ENCODE measurements at places on chromosomes 1 and 21.

GRCh38 chr1:219713981-219714381 lies 101.1 kb upstream of the ZC3H11B start:
- DNase-seq, result no peak

- no peak for DNase-seq
Observed at GRCh38 chr1:85935234-85935633, 221.3 kb downstream of the COL24A1 start.

GRCh38 chr21:44420416-44421205 lies 34.7 kb upstream of the LRRC3 start:
- DNase-seq, result no peak

DNA sequence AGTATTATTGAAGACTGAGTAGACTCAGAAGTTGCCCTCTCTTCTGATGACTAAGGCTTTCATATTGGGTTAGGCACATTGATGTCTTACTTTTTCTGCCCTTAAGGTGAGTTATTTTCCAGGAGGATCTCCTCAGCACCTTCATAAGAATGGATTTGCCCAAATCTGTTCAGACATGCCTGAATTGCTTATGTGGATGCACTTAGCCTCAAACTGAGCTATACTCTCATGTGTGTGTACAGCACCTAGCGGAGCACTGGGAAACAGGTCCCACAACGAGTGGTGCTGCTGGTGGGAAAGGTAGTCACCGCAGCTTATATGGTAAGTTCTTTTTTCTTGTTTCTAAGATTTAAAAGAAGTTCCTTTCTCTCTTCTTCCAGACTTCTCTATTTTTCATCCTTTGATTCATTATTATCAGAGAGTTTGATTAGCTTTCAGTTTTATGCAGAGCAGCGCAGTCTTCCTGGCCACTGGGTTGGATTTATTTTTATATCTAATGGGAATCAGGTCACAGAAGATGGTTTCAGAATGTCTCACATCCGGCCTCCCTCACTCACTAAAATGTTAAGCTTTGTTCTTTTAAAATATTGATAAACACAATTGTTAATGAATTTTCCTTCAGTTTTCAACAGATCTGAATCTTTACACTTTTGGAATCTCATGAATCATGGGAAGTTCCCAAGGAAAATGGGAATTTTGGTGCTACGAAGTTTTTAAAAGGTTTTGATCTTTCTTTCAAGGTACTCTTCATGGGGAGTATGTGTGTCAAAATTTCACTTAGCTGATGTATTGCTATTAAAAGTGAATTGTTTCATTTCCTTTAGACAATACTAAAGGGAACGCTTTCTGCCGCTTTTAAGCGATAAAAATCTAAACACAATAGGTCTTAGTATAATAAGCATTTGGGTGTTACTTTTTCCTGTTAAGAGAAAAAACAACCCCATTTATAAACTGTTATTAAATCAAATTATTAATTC lies 58.5 kb downstream of the EXTL2 start:
- DNase-seq, result no peak

DNA sequence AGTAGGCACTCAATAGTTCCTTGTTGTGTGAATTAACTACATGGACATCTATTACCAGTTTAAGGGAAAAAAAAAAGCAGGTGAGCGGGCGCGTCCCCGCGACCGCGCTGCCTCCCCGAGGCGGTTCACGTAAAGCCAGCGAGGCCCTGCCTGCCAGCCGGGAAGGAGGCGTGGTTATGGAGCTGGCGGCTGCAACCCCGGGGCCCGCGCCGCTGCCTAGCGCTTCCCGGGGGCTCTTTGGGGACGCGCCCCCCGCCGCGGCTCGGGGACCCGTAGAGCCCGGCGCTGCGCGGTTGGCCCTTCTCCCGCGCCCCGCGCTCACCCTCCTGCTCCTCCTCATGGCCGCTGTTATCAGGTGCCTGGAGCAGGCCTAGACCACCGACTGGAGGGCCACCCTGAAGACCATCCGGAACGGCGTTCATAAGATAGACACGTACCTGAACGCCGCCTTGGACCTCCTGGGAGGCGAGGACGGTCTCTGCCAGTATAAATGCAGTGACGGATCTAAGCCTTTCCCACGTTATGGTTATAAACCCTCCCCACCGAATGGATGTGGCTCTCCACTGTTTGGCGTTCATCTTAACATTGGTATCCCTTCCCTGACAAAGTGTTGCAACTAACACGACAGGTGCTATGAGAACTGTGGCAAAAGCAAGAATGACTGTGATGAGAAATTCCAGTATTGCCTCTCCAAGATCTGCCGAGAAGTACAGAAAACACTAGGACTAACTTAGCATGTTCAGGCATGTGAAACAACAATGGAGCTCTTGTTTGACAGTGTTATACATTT lies 2.6 kb upstream of the CC2D1B start:
- DNase-seq, result peak; percentile 27

DNA sequence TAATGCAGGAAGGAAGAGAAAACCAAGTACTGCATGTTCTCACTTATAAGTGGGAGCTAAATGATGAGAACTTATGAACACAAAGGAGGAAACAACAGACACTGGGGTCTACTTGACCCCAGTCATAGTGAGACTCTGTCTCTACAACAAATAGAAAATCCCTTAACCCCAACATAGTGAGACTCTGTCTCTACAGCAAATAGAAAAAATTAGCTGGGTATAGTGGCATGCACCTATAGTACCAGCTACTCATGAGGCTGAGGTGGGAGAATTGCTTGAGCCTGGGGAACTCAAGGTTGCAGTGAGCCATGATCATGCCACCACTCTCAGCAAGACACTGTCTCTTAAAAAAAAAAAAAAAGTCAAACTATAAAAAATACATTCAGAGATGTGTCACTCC lies 42.7 kb downstream of the GIPC2 start:
- no peak for DNase-seq

DNA sequence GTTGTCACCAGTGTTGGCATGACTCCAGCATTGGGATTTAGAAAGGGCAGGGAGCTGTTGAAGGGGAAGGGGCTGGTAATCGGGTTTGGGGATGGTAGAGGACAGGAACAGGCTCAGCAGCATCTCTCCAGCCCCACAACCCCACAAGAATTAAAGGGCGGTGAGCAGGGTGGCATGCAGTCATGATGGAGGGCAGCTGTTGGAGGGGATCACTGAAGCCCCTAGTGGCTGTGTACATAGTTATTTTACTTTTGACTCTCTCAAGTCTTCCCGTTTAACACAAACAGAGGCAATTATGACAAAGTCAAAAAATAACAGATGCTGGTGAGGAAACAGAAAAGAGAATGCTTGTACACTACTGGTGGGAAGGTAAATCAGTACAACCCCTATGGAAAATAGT lies 213.8 kb downstream of the URB2 start:
- no peak for DNase-seq

- DNase-seq, result no peak
Observed at GRCh38 chr1:70436622-70437251, 25.7 kb downstream of the CTH start.

GRCh38 chr1:53590531-53591515 lies 131.6 kb downstream of the DMRTB1 start:
- peak; percentile 28 for DNase-seq

- DNase-seq, result no peak
Observed at GRCh38 chr1:15029786-15030185, 123.8 kb upstream of the TMEM51 start.

DNA sequence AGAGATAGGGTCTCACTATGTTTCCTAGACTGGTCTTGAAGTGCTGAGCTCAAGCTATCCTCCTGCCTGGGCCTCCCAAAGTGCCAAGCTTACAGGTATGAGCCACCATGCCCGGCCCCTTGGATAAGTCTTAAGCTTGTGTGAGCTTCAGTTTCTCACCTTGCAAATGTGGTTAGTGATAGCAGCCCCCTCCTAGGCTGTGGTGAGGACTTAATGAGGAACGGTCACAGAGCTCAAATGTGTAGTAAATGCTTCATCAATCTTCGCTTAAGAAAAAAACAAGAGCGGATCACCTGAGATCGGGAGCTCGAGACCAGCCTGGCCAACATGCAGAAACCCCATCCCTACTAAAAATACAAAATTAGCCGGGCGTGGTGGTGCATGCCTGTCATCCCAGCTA lies 3.0 kb downstream of the CNR2 start:
- no peak for DNase-seq

- DNase-seq, result no peak
Observed at GRCh38 chr1:32208469-32208868, 420 bp upstream of the DCDC2B start.

GRCh38 chr1:210252621-210253051 lies 20.0 kb downstream of the SERTAD4 start:
- no peak for DNase-seq

DNA sequence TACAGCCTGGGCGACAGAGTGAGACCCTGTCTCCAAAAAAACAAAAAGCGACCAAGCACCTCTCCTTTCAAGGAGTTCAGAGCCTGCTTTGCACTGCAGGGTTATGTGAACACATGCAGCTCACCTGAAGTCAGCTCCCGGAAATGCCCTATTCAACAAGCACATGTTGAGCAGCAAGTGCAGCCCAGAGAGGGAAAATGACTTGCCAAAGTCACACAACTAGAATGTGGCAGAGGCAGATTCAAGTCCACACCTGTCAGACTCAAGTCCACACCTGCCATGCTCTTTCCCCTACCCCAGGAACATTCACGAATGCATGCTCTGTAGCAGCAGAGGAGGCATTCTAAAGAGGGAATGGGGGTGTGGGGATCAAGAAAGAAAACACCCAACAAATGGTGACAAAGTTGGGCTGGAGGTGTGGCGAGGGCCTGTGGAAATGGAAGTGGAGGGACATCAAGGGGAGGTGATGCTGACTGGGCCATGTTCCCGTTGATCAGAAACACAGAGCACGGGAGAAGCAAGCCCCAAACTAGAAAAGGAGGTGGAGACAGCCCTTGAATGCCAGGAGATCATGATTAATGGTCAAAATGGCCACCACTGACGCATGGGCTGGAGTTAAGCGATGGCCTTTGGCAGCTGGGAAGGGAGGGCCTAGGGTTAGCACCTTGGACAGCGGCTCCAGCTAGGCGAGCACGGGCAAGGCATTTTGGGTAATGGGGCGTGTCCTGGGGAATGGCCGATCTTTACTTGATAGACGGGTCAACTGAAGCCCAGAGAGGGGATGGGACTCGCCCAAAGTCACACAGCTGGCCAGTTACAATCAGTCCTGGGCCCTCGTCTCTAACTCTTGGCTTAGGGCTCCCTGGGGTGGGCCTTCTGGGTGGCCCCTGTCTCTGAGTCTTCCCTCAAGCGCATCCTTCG lies 21.5 kb downstream of the RAP1GAP start:
- no peak for DNase-seq

DNA sequence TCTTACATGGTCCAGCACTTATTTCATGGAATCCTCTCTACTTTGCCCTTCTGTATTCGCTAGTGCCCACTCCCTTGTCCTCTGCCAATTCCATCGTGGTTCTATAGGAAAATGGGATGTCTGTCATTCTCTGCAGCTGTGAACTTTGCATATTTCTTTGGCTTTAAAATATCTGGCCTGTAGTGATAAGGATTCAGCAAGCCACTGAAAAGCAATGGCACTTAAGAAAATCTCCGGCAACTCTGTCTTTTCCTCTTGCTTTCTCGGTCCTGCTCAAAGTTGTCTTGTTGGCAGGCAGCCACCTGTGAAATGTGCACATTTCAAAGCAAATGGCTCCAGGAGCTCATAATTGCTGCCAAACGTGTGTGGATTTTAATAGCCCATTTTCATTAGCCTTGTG lies 91.8 kb downstream of the CHD1L start:
- DNase-seq, result no peak

DNA sequence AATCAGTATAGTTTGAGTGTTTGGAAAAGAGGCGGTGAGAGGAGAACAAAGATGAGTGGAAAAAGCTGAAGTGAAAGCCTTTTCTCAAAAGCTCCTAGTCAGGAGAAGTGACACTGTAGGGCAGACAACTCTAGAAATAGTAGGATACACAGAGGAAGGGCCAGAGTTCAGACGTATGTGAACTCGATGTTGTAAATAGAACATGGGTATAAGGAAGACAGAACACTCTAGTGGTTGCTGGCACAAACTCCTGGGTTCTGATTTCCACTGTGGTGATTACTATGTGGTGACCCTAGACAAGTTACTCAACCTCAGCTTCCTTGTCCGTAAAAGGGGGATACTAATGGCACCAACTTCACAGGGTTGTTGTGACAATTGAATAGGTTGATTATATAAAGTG lies 30.2 kb upstream of the MGST3 start:
- DNase-seq, result no peak

GRCh38 chr1:154729577-154729976 lies 121.6 kb upstream of the ADAR start:
- DNase-seq, result no peak

DNA sequence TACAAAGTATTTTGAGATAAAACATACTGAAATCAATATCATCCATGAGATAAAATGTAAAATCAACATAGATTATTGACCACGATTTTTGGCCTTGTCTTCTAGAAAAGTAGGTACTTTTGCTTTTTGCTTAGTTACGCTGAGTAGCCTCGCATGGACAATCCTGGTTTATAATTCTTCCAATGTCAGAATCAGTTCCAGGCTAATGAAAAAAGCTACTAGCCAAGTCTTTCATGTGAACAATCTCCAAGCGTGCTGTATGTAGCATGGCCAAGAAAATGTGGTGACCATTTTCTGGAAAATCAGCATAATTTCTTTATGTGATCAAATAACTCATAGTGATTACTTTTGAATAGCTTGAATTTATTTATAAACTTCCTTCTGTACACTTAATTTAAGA lies 145.8 kb downstream of the NTMT2 start:
- DNase-seq, result no peak

DNA sequence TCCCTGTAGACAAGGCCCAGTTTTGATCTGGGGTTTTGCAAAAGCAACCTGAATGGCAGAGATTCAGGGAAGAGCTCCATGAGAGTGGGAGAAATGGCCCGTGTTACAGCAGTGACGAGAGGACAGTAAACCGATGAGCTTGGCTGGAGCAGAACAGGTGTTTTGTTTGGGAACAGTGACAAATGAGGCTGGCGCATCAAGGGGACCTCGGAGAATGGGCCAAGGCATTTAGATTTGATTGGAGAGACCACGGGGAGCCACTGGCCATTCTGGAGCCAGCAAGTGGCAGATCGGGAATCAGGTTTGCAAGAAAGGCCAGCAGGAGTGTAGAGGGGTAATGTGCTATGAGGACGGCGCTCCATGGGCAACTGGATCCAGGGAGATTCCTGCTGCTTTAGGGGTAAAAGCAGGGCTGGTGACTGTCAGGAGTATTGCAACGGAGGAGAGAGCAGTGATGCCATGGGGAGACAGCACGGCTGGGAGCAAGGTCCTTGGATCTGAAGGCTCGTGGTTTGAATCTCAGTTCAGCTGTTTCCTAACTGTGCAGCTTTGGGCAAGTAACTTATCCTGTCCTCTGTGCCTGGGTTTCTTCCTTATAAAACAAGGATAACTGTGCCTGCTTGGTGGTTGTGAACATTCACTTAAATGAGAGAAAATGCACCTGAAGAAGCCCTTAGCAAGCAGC lies 9.9 kb upstream of the KLHDC7A start:
- no peak for DNase-seq

GRCh38 chr21:29737186-29737585 lies 202.6 kb downstream of the GRIK1 start:
- no peak for DNase-seq

DNA sequence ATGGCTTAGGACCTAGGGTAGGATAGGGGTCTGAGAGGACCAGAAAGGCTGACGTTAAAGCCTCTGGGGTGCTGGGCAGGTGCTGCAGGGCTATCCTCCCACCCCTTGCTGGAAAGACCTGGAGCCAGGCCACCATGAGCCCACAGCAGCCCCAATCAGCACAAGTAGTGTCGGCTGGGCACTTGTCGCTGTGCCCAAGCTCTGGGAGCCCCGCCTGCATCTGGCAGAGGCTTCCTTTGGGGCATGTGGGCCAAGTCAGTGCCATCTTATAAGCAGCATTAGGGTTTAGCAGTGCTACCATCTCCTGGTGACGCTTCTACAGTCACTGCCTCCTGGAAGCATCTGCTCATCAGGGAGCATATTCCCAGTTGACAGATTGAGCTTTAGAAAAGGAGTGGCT lies 31.3 kb downstream of the MAN1C1 start:
- no peak for DNase-seq

GRCh38 chr1:198174297-198174696 lies 17.5 kb downstream of the NEK7 start:
- DNase-seq, result no peak

Data from caudate nucleus (tissue), 63 donors.